ENCODE measurements at places on chromosomes 5 and 9.
A peak's percentile ranks its signal among the peaks of the same experiment; 100 is the strongest.

DNA sequence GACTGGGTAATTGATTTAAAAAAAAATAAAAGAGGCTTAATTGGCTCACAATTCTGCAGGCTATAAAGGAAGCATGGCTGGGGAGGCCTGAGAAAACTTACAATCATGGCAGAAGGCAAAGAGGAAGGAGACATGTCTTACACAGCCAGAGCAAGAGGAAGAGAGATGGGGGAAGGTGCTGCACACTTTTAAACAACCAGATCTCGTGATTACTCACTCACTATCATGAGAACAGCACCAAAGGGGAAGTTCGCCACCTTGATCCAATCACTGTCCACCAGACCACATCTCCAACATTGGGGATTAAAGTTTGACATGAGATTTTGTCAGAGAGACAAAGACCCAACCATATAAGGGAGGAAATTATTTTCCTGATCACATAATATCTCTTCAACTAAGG, 138.8 kb upstream of the NR4A3 start:
- H3K4me3 ChIP-seq, result no peak overlapping the region
- DNase-seq, result no peak

DNA sequence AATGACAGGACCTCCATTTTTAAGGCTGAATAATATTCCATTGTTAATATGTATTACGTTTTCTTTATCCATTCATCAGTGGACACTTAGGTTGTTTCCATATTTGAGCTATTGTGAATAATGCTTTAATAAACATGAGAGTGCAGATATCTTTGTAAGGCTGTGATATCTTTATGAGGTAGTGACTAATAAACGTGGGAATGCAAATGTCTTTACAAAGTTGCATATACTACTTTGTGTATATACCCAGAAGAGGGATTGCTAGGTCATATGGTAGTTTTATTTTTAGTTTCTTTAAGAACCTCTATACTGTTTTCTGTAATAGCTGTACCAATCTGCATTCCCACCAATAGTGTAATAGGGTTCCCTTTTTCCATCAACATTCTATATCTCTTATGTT, 148.7 kb downstream of the FOCAD start:
- no peak overlapping the region for H3K4me3 ChIP-seq
- no peak overlapping the region for H3K27ac ChIP-seq
- no peak for DNase-seq
- H3K27me3 ChIP-seq, result no peaks in the 10 kb centered on the region

GRCh38 chr5:9156282-9156681, 389.6 kb downstream of the SEMA5A start:
- no peak overlapping the region for H3K27ac ChIP-seq
- H3K36me3 ChIP-seq, result no peaks in the 10 kb centered on the region
- H3K4me3 ChIP-seq, result no peak overlapping the region
- no peaks in the 10 kb centered on the region for H3K27me3 ChIP-seq
- DNase-seq, result peak; percentile 10
- no peaks in the 10 kb centered on the region for H3K4me1 ChIP-seq

DNA sequence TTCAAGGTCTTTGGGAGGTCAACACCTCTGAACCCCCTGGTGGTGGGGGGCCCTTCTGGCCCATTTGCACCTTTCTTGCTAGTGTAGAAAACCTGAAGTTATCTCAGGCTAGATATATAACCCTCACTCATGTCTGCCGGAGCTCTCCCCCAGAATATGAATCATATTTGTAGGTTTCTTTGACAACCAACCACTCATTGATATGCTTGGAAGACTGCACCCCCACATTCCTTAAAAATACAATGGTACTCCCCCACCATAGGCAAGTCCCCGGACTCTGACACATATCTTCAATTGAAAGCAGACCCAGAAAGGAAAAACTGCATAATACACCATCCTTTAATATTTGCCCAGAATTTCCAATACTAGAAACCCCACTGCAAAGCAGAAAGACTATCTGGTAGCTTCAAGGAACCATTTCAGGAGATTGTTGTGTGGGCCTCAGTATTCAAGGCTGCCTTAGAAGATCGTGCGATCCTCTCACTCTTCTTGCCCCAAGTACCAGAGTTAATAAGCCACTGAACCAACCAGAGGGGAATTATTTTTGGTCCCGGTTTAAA, 978 bp upstream of the UBE2B start:
- peak overlapping the region; percentile 96 for H3K27ac ChIP-seq
- DNase-seq, result no peak
- peaks cover 7% of the 10 kb centered on the region for H3K4me1 ChIP-seq
- H3K27me3 ChIP-seq, result no peaks in the 10 kb centered on the region
- H3K4me3 ChIP-seq, result peak overlapping the region; percentile 79
- H3K36me3 ChIP-seq, result peaks cover 5% of the 10 kb centered on the region

GRCh38 chr5:57431759-57432158, 50.9 kb downstream of the ACTBL2 start:
- H3K27ac ChIP-seq, result no peak overlapping the region
- no peaks in the 10 kb centered on the region for H3K27me3 ChIP-seq
- no peaks in the 10 kb centered on the region for H3K36me3 ChIP-seq
- no peak overlapping the region for H3K4me3 ChIP-seq
- no peaks in the 10 kb centered on the region for H3K4me1 ChIP-seq

GRCh38 chr9:107087222-107087621, 195.9 kb upstream of the RAD23B start:
- H3K27ac ChIP-seq, result no peak overlapping the region
- no peaks in the 10 kb centered on the region for H3K27me3 ChIP-seq
- DNase-seq, result no peak
- H3K4me3 ChIP-seq, result no peak overlapping the region
- H3K4me1 ChIP-seq, result no peaks in the 10 kb centered on the region

- DNase-seq, result no peak
- no peaks in the 10 kb centered on the region for H3K27me3 ChIP-seq
- H3K27ac ChIP-seq, result no peak overlapping the region
Observed at GRCh38 chr5:136094189-136094912, 38.3 kb upstream of the SMAD5 start.

DNA sequence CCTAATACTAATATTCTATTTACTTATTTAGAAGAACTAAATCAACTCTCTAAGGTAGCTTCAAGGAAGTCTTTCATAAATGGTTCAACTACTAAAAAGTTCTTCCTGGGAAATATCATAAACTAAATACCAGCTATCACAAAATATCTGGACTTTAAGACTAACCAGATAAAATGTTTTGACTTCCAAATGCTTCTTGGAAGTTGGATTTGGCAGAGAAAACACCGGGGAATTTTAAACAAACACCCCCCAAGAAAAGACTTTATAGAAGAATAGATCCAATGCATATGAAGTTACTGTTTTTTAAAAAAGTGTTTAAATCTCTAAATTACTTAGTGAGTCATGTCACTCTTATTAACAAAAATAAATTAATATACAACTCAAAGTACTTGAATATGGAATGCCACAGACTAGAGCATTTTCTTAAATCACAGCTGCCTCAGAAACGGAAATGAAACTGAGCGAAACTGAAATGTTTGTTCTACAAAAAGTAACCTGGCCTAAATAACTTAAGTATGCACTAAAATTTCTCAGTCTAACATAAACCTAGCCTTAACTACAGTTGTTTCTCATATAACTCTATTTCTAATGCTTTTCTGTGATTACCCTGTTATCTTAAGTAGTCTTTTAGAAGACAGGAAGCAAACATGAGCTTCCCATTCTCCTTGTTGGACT, 6.8 kb downstream of the ABCA1 start:
- no peaks in the 10 kb centered on the region for H3K36me3 ChIP-seq
- no peak for DNase-seq
- H3K27ac ChIP-seq, result no peak overlapping the region
- no peak overlapping the region for H3K4me3 ChIP-seq
- no peaks in the 10 kb centered on the region for H3K4me1 ChIP-seq

- H3K27ac ChIP-seq, result no peak overlapping the region
- H3K27me3 ChIP-seq, result no peaks in the 10 kb centered on the region
- no peaks in the 10 kb centered on the region for H3K4me1 ChIP-seq
- no peak for DNase-seq
- H3K4me3 ChIP-seq, result no peak overlapping the region
Observed at GRCh38 chr9:93606187-93606586, 29.8 kb downstream of the PHF2 start.

- no peaks in the 10 kb centered on the region for H3K4me1 ChIP-seq
- H3K27me3 ChIP-seq, result no peaks in the 10 kb centered on the region
- no peak overlapping the region for H3K4me3 ChIP-seq
- H3K36me3 ChIP-seq, result no peaks in the 10 kb centered on the region
- no peak for DNase-seq
Observed at GRCh38 chr5:10935536-10935935, 174.5 kb upstream of the DAP start.

DNA sequence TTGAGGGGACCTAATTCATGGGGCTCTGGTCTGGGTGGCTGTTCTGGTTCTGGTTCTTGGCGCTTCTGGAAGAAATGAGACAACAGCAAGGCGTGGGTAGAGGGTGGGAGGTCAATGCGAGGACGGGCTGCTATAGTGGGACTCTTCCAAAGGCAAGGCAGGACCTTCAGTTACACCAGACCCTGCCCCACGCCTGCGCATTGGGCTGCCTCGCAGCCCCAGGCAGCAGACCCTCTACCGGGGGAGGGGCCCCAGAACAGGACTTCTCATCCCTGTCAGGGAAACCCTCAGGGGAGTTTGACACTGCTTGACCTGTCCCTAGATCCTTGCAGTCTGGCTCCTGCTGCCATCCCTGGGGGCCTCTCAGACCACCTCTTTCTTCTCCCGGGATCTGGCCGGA, 18.5 kb downstream of the CCDC69 start:
- H3K27ac ChIP-seq, result no peak overlapping the region
- H3K4me1 ChIP-seq, result no peaks in the 10 kb centered on the region
- no peaks in the 10 kb centered on the region for H3K27me3 ChIP-seq
- DNase-seq, result no peak
- H3K36me3 ChIP-seq, result no peaks in the 10 kb centered on the region

GRCh38 chr5:80707645-80708044, 52.9 kb upstream of the DHFR start:
- H3K27me3 ChIP-seq, result no peaks in the 10 kb centered on the region
- DNase-seq, result no peak
- peaks cover 12% of the 10 kb centered on the region for H3K4me1 ChIP-seq
- H3K36me3 ChIP-seq, result peaks cover 25% of the 10 kb centered on the region

- no peak overlapping the region for H3K4me3 ChIP-seq
- H3K27ac ChIP-seq, result no peak overlapping the region
- DNase-seq, result no peak
Observed at GRCh38 chr5:3594510-3595005, 1.1 kb upstream of the IRX1 start.

DNA sequence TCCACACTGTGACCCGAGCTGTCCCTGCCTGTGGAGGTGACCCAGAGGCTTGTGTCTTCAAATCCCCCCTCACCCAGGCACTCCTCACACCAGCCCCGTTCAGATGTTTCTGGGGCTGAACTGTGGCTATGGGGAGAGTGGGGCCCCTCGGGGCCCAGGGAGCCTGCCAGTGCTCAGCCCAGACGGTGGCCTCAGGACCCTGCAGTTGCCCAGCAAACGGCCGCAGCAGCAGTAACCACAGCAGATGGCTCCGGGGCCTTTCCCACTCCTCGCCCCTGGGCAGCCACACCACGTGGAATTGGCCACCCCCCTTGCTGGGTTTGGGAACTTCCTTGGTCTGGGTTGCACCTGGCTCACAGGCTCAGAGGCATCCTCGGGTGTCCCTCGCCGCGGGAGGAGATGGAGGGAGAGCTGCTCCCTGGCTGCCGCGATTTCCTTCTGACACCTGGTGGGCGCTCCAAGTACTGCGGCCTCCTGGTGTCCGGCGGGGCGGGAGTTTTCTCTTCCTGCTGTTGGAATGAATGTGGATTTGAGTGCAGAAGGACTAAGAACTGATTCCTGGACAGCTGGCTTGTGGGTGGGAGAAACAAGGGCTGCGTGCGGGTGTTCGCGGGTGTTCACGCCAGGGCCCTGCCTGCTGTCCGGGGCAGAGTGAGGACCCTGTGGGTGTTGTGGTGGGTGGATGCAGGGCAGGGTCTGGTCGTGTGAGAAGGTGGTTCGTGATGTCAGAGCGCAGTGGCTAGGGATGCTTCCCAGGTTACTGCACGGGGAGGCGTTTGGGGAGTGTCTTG, 97.5 kb downstream of the COL5A1 start:
- DNase-seq, result peak; percentile 96
- H3K36me3 ChIP-seq, result no peaks in the 10 kb centered on the region
- peak overlapping the region; percentile 32 for H3K27ac ChIP-seq
- no peak overlapping the region for H3K4me3 ChIP-seq
- H3K27me3 ChIP-seq, result no peaks in the 10 kb centered on the region

GRCh38 chr9:126419475-126419874, 92.8 kb downstream of the MVB12B start:
- DNase-seq, result peak; percentile 83
- H3K27me3 ChIP-seq, result no peaks in the 10 kb centered on the region
- H3K36me3 ChIP-seq, result 0 out of 2 replicates have a peak, but pooled peaks cover 9% of the 10 kb centered on the region
- peak overlapping the region; percentile 88 for H3K27ac ChIP-seq
- H3K4me1 ChIP-seq, result peaks cover 37% of the 10 kb centered on the region

- no peak overlapping the region for H3K27ac ChIP-seq
- H3K36me3 ChIP-seq, result no peaks in the 10 kb centered on the region
- H3K4me1 ChIP-seq, result no peaks in the 10 kb centered on the region
- no peaks in the 10 kb centered on the region for H3K27me3 ChIP-seq
- no peak for DNase-seq
Observed at GRCh38 chr5:131282235-131282634, 18.4 kb downstream of the CDC42SE2 start.

GRCh38 chr9:84955155-84955554, 285.6 kb downstream of the NTRK2 start:
- no peak for DNase-seq
- peaks cover 3% of the 10 kb centered on the region for H3K4me1 ChIP-seq
- H3K36me3 ChIP-seq, result no peaks in the 10 kb centered on the region

DNA sequence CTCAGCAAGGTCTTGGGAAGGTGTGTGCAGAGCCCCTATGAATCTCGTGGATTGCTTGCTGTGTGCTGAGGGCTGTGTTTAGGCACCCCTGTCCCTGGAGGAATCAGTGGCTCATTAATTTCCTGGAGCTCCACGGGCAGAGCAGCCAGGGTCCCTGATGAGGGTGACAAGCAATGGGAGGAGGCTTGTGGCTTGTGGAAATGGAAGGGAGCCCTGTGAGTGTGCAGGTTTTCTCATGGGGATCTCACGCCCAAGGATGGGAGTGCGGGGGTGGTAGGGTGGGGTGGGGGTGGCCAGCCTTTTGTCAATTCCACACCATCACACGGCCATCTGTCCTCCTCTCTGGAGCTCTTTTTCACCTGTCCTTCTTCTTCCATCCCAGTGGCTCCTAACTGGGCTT, 25.3 kb downstream of the PHF2 start:
- no peak overlapping the region for H3K27ac ChIP-seq
- no peak for DNase-seq
- no peaks in the 10 kb centered on the region for H3K27me3 ChIP-seq
- peaks cover 5% of the 10 kb centered on the region for H3K36me3 ChIP-seq
- no peak overlapping the region for H3K4me3 ChIP-seq

GRCh38 chr5:83474991-83475390, 3.4 kb downstream of the VCAN start:
- peak overlapping the region; percentile 88 for H3K27ac ChIP-seq
- peak overlapping the region; percentile 75 for H3K4me3 ChIP-seq
- no peaks in the 10 kb centered on the region for H3K27me3 ChIP-seq
- peak; percentile 37 for DNase-seq
- H3K4me1 ChIP-seq, result peaks cover 11% of the 10 kb centered on the region

- H3K36me3 ChIP-seq, result no peaks in the 10 kb centered on the region
- no peak overlapping the region for H3K4me3 ChIP-seq
- peaks cover 74% of the 10 kb centered on the region for H3K27me3 ChIP-seq
- peaks cover 39% of the 10 kb centered on the region for H3K4me1 ChIP-seq
Observed at GRCh38 chr9:136619742-136620440, 42.8 kb upstream of the EGFL7 start.

Data from SJCRH30 (cell line).